ENCODE measurements at places on chromosomes 3 and 15. TPM values are rescaled to one million over a fixed set of nuclear protein-coding genes. Genes with fewer than 3 reads are reported as not detected.

- DNase-seq: no peak
Observed at GRCh38 chr3:20240154-20240883, 54.3 kb upstream of the SGO1 start.

GRCh38 chr3:156377718-156378117 is 177.2 kb downstream of the SSR3 start:
- no peak for DNase-seq

DNA sequence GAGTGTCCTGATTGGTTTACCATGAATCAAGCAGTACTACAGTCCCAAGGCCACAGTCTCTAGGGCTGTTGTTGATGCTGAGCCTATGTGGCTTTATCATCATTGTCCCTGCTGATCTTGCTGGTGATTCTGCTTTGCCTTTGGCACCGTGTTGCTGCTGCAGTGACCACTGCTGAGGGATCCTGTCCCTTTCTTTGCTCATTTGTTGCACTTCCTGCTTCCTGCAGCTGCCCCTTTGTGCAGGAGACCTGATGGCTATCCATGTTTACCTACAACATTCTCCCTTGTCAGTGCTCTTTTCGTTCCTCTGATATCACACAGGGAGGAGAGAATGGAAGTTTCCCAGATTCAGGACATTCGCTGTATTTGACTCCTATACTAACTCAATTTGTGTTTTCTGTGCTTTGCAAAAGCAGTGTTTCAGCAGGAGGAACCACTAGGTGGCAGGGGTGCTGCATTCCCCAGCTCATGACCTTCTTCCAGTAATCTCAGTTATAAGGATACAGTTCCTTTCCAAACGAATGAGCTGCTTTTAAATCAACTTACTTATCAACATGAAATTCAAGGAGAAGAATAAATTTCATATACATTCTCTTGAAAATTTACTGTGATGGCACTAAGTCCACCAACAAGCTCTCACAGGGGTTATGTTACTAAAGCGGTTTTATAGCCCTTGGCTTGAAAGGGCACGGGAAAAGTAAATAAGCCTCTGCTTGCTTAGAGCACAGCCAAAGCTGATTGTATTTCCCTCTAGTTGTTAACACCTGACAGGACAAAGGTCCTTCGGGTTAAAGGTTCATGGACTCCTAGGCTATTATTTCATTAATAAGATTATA is 9.7 kb upstream of the THUMPD3 start:
- peak; percentile 51 for DNase-seq

DNA sequence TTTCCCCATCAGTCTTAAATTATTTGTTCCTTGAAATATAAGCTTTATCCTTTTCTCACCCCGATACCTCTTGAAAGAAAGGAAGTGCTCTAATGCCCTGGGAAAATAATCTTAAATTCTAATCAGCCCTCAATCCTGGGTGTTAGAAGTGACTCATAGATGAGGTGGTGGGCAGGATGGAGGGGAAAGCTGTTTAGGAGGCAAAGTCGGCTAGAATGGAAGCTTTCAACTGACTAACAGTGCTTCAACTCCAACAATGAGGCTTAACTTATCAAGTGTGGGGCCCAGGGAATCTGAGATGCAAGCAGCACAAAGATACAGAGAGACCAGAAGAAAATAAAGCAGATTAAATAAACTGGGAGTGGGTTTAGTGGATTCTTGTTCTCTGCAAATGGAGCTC is 175.8 kb downstream of the EPHB1 start:
- no peak for DNase-seq

- peak; percentile 57 for DNase-seq
Observed at GRCh38 chr3:141331377-141332318, 36.7 kb upstream of the ZBTB38 start.

NANOGP8 gene
- not detected for total RNA-seq

SNRPN gene
- total RNA-seq: 86.8 TPM

ASTE1 gene
- total RNA-seq: 2.1 TPM

CMTM6 gene
- 108 TPM for total RNA-seq

DNA sequence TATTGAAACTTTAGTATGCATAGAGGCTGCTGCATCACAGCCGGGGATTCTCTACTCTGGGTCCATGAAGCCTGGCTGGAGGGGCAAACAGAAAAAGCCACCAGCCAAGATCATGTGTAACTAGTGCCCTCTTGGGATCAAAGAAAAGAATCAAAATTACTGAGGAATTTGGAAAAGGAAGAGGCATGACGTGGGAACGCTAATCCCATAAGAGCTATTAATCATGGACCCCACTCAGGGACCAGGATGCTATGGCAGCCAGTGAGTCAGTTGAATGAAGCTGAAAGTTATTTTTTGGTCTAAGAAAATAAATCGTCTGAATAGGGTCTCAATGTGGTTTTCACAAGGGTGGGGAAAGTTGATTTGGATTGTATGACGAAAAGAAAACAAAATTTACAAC is 1165.1 kb downstream of the ROBO2 start:
- DNase-seq: peak; percentile 72

TNK2 gene
- total RNA-seq: 19.6 TPM

- no peak for DNase-seq
Observed at GRCh38 chr15:48794697-48795134, 16.2 kb downstream of the CEP152 start.

GLT8D1 gene
- total RNA-seq: 93.6 TPM

- no peak for DNase-seq
Observed at GRCh38 chr15:78811124-78811824, at the start of gene ADAMTS7. TSS of gene ADAMTS7 (minus strand) at chr15:78811464. CDS start at chr15:78811220, 244 bp downstream.

- DNase-seq: no peak
Observed at GRCh38 chr3:24428481-24428880, 66.2 kb downstream of the THRB start.

- no peak for DNase-seq
Observed at GRCh38 chr3:95272781-95273180, 1209.9 kb downstream of the NSUN3 start.

DNA sequence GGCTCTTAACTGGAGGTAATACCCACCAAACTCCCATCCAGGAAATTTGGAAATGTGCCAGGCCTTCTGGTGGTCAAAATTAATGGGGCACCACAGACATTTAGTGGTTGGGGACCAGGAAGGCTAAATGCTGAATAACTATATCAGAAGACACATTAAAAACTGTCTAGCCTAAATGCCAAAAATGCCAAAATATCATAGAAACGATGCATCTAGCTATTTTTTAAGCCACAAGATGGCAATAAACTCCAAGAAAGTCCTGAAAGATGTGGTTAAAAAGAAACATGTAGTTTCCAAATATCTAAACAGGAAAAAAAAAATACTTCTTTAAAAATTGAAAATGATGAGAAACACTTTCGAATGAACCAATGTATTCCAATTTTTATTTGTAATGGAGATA is 19.9 kb downstream of the CCDC14 start:
- no peak for DNase-seq

PPP1R14D gene
- not detected for total RNA-seq

CEP19 gene
- 3.1 TPM for total RNA-seq

DNA sequence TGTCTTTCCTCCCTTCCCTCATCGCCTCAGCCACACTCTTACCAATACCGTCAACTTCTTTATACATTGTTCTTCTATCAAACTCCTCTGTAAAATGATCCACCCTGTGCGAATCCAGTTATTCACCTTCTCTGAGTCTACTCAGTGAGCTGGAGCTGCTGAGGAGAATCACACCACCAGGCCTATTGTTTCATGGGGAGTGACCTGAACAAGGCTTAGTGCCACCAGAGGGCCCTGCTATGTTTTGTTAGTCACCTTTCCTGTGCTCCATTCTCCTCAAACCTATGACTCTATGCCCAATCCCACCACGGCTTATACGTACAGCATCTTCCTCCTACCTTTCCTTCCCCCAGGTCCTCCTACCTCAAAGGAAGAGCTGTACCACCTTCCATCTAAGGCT is 50.4 kb upstream of the MED12L start:
- no peak for DNase-seq

GRCh38 chr15:38084289-38084688 is 149.8 kb downstream of the TMCO5A start:
- no peak for DNase-seq

GRCh38 chr15:31160297-31160696 is 58.8 kb upstream of the TRPM1 start:
- DNase-seq: no peak

SNX33 gene
- 16.9 TPM for total RNA-seq

TTC14 gene
- total RNA-seq: 37.6 TPM

DNA sequence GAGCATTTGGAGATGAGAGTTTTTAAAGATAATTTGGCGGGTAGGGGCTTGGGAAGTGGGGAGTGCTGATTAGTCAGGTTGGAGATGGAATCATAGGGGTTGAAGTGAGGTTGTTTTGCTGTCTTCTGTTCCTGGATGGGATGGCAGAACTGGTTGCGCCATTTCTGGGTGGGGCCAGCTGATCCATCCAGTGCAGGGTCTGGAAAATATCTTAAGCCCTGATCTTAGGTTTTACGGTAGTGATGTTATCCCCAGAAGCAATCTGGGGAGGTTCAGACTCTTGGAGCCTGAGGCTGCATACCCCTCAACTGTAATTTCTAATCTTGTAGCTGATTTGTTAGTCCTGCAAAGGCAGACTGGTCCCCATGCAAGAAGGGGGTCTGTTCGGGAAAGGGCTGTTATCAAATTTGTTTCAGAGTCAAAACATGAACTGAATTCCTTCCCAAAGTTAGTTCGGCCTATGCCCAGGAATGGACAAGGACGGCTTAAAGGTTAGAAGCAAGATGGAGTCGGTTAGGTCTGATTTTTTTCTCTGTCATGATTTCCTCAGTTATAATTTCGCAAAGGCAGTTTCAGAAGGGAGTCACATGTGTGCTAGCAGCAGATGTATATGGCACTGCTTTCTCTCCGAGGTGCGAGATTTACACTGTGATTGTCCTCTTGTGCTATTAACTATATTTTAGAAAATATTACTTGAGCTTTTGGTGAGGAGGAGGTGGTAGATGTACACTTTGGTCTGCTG is 540.4 kb downstream of the EDEM1 start:
- DNase-seq: no peak

DNA sequence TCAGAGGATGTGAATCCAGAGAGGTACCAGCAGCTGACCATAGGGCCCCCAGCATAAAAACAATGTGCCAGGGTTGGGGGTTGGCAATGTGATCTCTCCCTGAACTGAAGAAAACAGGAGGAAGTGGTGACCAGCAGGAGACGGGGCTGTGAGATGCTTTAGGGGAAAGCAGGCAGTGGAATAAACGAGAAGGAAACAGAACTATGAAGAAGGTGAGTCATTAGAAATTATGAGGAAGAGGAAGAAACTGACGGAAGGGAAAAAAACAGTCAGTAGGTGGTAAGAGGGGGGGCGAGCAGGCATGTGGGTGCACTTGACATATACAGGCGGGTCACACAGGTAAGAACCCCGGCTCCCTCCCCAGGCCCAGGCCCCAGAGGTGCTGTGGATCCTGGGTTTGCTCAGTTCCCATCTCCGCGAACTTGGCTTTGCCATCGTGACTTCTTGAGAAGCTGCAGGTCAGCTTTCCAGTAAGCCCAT is 42.2 kb upstream of the B3GNT5 start:
- no peak for DNase-seq

DNA sequence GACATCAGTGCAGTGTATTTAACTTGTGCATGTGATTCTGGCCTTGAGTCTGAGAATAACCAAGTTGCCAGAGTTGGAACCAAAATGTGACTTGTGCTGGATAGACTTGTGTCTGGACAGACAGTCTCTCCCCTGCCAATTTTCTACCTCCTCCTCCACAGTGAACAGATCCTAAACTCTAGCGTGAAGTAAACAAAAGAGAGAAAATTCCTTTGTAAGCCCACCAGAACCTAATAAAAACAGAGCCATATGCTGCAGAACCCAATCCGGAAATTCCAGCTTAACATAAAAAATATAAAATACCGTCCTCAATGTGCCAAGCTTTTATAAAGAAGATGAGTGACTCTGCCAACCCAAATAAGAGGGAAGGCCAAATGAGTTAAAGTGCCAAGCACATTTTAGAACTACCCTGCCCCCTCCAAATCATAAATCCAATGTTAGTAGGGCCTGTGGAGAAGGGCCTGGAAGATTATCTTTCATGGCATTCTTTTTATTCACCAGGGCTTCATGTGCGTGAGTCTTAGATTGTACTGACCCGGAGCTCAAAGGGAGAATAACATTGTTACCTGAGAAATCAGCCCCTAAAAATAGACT is 344.6 kb upstream of the PROK2 start:
- DNase-seq: no peak

GRCh38 chr3:158539414-158540014 is 31.5 kb upstream of the MLF1 start:
- DNase-seq: peak; percentile 45

CFAP100 gene
- total RNA-seq: not detected

GRCh38 chr15:92682741-92683510 is 27.4 kb upstream of the FAM174B start:
- no peak for DNase-seq

DNA sequence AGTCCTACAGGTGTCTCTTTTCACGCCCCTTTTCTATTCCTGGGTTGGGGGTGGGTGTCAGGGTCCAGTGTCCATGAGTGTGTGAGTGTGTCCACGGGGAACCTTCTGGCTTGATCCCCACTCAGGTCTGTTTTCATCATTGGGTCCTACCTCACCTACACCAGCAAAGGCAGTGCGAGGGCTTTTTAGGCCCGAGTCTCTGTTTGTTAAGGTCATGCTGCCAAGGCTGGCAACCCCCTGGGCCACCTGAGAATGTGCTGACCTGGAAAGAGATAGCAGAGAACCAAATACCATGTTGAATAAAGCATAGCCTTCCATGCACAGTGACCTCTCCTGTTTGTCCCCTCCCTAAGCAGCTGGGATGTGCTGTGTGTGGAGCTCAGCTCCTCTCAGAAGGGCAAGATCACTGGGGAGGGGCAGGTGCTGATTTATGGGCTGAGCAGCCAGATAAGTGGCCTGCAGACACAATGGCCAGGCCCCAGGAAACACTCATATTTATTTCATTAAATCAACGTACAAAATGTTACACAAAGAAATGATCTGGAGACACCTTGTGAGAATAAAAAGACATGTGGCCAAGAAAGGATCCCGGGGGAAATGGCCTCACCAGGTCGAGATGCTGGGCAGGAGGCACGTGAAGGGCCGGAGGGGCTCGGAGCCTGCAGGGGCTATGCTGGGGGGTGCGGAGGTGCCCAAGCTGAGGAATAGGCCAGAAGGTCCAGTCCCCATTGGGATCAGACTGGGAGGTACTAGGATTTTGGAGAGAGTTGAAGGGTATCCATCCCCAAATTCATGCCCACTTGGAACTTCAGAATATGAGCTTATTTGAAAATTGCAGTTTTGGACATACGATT is 36.1 kb downstream of the RAB6B start:
- no peak for DNase-seq

HHLA2 gene
- total RNA-seq: not detected

GRCh38 chr3:194399166-194399565 is at the start of gene GP5:
TSS of gene GP5 (minus strand) at chr3:194399266. CDS start at chr3:194398282, 984 bp downstream.
- DNase-seq: no peak

- DNase-seq: no peak
Observed at GRCh38 chr3:77446761-77447160, 406.9 kb downstream of the ROBO2 start.

DNA sequence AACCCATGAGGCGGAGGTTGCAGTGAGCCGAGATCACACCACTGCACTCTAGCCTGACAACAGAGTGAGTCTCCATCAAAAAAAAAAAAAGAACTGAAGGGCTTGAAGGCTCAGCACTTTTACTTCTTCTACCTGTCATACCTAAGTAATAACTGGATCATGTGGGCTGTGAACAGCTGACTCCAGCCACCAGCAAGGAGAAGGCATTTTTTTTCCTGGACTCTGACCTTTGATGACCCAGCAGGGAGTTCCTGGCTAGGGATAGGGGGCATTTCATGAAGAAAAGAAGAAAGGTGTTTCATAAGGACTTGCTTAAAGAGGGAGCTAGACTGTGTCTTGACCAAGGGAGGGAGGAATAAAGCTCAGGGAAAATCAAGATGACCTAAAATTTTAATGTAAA is 266.0 kb downstream of the ZNF621 start:
- no peak for DNase-seq

NEIL1 gene
- total RNA-seq: 31.3 TPM

GRCh38 chr3:148625095-148625736 is 72.5 kb upstream of the AGTR1 start:
- no peak for DNase-seq

COL7A1 gene
- total RNA-seq: 25.0 TPM

ACP3 gene
- total RNA-seq: not detected

Data from glomerular endothelial cell (primary cell).